Left cardiac atrium (tissue), 4 donors: ENCODE measurements at places on chromosomes 3 and 15. TPM values are rescaled to one million over a fixed set of nuclear protein-coding genes. Genes with fewer than 3 reads are reported as not detected.

DNA sequence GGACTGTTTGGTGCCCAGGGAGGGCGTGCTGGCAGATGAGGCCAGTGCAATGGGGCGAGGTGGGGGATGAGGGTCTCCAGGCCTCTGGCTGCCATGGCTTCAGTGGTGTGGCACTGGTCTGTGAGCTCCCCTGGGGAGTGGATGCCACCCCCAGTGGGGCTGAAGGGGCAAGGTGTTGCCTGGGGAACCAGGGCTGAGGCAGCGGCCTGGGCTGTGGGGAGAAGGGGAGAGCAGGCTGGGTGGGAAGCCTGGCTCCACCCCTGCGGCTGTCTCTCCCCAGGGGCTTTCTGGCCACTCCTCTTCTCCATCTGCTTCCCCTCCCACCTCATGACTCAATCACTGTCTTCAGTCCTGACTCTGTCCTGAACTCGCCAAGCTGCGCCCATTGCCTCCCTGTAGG lies 88.4 kb upstream of the TLE3 start:
- DNase-seq = no peak

DNA sequence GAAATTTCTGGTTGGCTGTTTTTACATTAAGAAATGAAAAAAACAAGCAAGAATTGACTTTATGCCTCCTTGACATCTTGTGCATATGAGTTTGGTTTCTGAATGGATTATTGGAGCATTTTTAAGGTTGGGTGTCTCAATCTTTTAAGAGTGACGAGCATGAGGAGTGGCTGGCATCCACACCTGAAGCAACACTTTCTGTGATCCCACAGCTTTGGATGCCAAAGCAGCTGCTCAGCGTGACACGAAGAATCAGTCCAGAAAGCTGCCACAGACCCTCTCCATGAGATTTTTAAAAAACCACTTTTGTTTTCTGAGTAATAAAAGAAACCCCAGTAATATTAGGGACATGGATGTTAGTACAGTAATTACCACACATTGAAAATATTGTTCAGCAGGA lies 154.5 kb downstream of the KLF13 start:
- DNase-seq = no peak

DNA sequence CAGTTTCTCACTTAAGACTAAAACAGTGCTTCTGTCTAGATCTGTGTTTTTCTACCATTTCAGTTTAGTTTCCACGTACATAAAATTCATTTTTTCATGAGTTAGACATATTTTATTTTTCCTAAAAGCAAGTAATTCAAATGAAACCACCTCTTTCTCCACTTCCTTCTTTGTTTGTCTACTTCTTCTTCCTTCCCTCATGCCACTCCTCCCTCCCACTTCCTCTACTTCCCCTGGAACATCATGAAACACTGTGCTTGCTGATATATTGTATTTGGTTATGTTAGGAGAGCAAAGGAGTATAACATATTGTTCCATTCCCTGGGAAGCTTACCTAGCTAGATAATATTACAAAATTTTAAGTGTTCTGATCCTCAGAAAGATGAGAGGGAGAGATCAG lies 36.7 kb upstream of the GOLGA8B start:
- DNase-seq = no peak

Gene NR2E3
- not detected for total RNA-seq

Gene SPTBN5
- 2.5 TPM for total RNA-seq
